ENCODE measurements at places on chromosomes 2 and 18. TPM values are rescaled to one million over a fixed set of nuclear protein-coding genes. Genes with fewer than 3 reads are reported as not detected.
A peak's percentile ranks its signal among the peaks of the same experiment; 100 is the strongest.

CDKL4 gene
- total RNA-seq, result 0.24 TPM

- no peak for DNase-seq
Measured at GRCh38 chr2:98790221-98790620, 59.3 kb upstream of the MGAT4A start.

- no peak for DNase-seq
Measured at GRCh38 chr18:80210312-80211083, 36.8 kb downstream of the PARD6G start.

DNA sequence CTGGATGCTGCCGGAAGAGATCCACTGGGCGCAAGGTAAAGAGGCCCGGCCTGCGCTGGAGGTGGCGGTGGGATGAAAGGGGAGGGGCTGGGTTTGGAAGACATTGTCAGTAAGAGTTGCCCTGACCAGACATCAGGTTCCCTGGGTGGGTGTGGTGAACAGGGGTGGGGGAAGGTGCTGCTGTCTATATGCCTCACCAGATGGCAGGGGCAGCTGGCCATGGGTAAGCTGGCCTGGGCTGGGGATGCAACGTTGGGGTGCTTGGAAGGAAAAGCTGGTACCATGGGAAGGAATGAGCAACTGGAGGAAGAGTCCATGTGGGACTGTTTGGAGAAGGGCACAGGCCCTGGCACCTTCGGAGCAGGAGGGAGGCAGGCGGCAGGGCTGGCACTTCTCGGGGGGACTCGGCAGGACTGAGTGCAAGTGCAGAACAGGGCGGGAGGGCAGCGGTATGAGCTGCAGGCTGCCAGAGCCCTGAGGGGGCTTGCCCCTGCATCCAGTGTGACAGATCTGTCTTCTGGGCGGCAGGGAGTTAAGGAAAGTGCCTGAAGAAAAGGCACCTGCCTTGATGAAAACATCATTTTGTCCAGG, 146.4 kb downstream of the DYSF start:
- DNase-seq, result no peak

DNA sequence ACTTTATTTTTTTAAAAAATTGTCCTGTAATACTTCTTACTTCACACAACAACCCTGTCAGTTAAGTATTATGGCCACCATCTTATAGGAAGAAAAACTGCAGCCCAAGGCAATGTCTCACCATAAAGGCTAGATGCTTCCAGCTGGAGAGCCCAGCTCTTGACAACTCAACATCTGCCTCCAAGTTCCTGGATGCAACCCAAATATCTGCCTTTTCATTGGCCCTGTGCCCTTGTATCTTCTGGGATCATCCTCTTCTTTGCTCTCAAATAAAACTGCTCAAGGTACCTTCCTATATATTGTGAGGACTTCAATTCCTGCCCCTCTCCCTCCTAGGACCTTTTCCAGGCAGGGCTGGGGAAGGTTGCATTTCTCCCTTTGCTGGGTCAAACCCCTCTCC, 69.5 kb downstream of the BIN1 start:
- DNase-seq, result no peak

PLCL1 gene
- total RNA-seq, result not detected

TRABD2A gene
- total RNA-seq, result 7.7 TPM

CFAP65 gene
- total RNA-seq, result 1.7 TPM

NEU4 gene
- 1.1 TPM for total RNA-seq

DNA sequence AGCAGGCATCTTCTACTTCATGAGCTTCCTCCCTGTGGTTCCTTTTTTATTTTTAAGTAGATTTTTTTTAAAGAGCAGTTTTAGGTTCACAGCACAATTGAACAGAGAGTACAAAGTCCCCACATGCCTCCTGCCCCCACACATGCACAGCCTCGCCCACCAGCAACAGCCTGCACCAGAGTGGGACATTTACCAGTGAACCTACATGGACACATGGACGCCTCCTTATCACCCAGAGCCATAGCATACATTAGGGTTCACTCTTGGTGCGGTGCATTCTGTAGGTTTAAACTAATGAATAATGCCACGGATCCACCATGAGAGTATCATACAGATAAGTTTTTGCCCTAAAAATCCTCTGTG, 40.9 kb downstream of the HS1BP3 start:
- peak; percentile 13 for DNase-seq

GRCh38 chr2:24971286-24971535, 544 bp downstream of the DNAJC27 start:
- DNase-seq, result no peak

DNA sequence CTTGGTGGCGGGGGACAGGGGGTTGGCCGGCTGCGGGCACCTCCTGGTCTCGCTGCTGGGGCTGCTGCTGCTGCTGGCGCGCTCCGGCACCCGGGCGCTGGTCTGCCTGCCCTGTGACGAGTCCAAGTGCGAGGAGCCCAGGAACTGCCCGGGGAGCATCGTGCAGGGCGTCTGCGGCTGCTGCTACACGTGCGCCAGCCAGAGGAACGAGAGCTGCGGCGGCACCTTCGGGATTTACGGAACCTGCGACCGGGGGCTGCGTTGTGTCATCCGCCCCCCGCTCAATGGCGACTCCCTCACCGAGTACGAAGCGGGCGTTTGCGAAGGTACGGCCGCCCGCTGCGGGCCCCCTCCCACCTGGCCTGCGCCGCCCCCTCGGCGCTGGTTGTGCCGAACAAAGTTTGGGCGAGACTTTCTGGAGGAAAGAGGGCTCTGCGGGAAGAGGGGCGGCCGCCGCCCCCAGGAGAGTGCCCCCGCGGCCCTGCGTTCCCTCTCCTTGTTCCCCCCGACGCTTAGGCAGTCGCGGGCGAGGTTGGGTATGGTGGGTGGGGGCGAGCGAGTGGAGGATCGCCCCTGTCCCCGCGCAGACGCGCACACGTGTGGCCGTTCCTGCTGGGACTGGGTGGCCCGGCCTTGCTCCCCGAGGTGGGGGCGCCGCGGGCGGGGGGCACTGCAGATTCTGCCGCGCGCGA, 866 bp downstream of the CRIM1 start:
- peak; percentile 82 for DNase-seq

ACTG2 gene
- total RNA-seq, result 2.3 TPM

LAPTM4A gene
- 359 TPM for total RNA-seq

- no peak for DNase-seq
Measured at GRCh38 chr2:234289834-234290590, 206.9 kb downstream of the ARL4C start.

GRCh38 chr2:85731606-85732005, 22.2 kb upstream of the ATOH8 start:
- no peak for DNase-seq

GRCh38 chr18:33062834-33063364, 290.1 kb upstream of the KLHL14 start:
- no peak for DNase-seq

ERICH2 gene
- total RNA-seq, result 9.6 TPM

DNA sequence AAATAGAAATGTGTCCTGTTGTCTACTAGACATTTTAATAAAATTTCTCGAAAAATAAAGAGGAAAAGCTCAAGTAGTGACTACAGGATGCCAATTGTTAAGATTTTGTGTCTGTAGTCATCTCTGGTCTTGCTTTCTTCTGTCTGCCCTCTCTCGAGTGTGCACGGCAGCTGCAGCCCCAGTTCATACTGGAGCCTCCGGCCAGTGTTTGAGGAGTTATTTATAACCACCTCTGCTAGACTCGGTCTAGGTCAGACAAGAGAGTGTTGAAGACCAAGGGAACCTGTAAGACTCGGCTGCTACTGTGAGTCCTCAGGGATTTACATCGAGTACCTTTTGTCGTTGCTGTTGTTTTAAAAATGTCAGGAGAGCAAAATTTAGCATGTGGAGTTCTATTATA, 810.1 kb upstream of the POU3F3 start:
- DNase-seq, result no peak

DNA sequence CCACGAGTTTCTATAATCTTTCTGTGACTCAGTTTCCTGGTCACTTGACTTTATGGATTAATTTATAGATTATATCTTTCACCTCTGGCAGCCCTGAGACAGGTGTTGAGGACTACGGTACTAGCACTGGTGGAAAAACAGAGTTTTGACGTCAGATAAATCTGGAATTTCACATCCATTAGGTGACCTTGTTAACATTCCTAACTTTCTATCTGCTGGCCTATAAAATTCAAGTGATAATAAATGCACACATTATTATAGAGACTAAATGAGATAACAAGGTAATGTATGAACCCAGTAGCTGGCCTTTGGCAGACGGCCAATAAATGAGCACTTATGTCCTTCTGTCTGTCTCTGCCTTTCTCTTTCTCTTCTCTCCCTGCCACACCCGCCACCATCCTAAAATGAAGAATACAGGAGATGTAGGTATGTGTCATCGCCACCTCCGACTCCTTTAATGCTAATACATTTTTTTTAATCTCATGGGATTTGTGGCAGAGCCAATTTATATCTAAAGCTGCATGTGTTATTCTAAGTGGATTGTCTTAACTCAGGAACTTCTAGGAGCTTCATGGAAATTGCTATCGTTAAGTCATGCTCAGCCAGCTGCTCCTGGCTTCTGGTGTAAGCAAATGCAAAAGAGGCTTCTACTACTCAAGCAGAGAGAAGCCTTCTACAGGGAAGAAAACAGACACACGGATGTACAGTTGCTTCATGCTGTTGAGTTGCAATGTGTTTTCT, 2.3 kb downstream of the TM4SF20 start:
- DNase-seq, result no peak

DNA sequence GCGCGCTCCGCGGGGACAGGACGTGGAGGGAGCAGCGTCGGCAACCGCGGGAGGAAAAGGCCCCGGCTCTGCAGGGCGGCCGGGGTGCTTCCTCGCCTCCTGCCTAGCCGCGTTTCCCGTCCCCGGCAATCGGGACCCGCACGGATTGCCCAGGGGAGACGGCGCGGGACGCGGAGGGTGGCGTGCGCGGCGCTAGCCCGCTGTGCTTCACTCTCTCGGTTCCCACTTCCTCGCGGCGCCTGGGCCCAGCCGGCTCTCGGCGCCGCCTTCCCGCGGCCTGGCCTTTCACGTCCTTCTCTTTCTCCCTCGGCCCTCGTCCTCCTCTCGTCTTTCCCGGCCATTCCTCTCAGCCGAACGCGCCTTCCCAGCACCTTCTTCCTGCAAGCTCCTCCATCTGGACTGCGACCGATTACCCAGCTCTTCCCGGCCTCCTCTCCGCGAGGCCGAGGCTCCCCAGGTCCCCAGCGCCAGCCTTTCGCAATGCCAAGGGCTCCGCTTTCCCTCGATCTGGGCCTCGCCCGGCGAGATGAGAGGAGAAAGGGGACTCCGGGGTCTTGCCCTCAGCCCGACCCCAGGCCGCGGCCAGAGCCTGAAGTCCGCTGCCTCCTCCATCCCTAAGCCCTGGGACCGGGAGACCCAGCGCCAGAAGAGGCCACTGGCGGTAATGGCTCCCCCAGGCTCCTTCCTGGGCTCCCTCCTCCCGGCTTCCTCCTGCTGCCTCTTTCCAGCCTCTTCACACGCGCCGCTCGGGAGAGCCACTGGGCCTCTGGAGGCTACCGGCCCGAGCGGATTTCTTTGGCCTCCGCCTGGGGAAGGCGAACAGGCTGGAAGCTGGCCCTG, 34.3 kb upstream of the ATP6V1B1 start:
- DNase-seq, result peak; percentile 87

DNA sequence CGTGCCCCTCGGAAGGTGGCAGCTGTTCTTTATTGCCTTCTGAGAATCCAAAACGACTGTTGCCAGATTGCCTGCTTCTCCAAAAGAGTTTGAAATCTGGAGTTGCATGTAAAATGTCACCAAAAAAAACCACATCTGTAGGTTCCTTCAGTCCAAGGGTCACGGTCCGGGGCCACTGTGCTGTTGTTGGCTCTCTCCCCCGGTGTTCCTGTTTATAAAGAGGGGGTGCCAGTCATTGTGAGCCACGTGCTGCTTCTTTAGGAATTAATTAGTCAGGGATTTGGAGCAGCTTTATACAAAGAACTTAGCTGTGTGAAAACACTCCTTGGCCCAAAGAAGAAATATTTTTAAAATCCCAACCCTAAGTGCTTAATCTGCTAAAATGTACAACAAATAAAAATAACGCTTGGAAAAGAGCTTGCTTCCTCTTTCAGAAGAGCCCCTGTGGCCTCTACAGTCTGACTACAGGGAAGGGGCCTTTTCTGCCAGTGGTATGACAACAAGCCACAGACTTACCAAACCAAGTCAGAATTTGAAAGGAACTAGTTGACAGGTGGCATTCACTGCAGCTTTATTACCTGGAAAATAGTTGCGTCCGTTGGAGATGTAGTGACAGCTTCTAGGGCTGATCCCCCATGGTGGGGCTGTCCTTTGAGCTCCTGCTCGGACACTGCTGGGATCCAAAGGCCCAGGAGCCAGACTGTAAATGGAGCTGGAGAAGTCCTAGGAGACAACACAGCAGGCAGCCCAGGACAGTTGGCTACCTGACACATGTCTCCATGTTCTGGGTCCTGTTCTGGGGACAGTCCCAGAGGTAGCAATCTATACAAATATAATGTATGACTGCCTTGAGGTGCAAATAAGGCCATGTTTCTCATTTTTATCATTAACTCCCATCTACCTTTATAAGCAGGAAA, 84.5 kb upstream of the SLC1A4 start:
- no peak for DNase-seq

DNA sequence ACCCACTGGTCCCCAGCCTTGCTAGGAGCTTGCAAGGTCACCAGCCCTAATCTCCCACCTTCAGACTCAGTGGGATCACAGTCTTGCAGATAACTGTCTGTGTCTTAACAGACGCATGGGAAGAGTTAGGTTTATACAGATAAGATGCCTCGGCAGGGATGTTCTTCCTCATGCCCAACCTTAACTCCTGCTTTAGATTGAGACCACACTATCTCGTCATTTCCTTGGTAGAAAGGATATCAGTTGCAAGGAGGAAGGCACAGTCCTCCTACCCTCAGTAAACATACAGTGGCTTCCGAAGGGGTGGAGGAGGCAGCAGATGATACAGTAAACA, 7.2 kb downstream of the NT5DC4 start:
- DNase-seq, result no peak

SRD5A2 gene
- not detected for total RNA-seq

DNA sequence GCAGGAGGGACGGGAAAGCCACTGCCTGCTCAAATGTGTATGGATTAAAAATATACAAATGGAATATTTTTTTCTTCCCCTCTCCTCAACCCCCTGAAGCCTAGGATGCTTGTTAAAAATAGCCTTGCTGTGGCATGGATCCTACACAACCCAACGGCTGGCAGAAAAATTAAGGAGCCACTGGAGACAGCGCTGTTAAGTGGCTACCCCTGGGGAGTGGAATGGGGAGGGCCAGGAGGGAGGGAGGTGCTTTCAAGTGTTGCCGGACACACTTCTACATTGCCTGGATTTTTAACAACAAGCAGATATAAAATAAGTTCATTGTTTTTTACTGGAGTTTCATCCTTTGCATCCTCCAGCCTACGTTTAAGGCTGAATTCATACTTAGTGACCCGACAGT, 66.6 kb downstream of the ZBTB7C start:
- DNase-seq, result no peak

DNA sequence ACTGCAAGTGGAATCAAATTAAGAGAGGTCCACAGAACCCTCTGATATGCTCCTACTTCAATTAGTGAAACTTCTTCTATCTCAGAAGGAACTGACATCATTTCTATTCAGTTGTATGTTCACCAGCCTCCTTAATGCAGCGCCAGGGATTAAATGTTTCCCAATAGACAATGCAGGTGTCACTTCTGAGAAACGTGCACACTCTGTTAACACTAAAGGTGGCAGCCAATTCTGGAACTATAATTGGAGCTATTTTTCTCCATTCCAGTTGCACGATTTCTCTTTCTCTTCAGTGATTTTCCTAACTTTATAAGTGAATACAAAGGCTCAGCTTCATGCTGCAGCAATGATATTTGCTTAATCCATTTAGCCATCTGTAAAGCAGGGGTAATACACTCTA, 821.9 kb downstream of the TDRD15 start:
- DNase-seq, result no peak
